GM10248 (cell line): ENCODE measurements at places on chromosomes 1 and 21.

DNA sequence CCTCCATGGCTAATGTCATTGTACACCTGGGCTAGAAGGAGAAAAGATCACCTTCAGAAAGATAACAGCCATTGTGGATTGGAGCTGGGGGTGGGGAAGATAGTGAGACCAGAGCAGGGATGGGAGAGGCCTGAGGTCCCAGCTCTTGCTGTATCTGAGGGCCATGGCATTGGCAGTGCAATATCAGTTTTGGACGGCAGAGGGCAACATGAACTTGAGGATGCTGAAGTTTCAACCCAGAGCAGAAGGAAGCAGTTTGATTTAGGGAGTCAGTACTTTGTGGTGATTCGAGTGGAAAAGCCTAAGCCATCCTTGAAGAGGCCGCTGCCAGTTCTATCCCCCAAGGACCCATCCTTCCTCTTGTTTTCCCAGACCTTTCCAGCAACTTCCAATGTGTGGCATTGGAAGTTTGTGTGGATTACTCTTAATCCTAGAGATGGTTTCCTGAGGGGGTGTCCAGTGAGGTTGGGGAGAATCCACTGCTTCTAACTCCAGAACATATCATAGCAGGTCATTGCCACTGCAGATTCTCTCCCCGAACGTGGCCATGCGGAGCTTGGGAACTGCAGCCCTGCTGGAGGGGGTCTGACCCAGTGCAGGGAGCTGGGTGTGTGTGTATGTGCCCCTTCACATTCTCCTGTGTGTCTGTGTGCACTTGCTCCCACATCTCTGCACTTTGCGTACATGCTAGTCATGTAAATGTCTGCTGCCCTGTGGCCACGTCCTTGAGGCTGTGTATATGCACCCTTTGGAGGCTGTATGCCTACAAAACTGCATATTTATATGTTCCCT is 24.1 kb downstream of the SLC26A9 start:
- DNase-seq, result peak; percentile 78

DNA sequence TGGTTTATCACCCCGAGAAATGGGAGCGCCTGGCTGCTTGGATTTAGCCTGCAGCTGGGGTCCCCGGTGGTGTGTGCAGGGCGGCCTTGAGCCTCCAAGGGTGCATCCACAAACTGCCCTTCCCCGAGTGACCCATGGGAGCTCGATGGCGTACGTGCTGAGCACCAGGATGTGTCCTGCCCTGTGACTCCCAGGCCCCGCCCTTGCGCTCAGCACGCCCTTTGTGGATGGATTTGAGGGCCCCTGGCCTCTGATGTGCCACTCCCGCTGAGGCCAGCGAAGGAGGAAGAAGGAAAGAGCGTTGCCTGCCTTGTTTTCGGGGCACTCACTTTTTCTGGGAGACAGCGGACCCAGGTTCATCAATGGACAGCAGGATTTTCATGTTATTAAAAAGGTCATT is 1.7 kb upstream of the TFF3 start:
- DNase-seq, result no peak

GRCh38 chr1:47624531-47624930 is 186.7 kb downstream of the FOXD2 start:
- no peak for DNase-seq

DNA sequence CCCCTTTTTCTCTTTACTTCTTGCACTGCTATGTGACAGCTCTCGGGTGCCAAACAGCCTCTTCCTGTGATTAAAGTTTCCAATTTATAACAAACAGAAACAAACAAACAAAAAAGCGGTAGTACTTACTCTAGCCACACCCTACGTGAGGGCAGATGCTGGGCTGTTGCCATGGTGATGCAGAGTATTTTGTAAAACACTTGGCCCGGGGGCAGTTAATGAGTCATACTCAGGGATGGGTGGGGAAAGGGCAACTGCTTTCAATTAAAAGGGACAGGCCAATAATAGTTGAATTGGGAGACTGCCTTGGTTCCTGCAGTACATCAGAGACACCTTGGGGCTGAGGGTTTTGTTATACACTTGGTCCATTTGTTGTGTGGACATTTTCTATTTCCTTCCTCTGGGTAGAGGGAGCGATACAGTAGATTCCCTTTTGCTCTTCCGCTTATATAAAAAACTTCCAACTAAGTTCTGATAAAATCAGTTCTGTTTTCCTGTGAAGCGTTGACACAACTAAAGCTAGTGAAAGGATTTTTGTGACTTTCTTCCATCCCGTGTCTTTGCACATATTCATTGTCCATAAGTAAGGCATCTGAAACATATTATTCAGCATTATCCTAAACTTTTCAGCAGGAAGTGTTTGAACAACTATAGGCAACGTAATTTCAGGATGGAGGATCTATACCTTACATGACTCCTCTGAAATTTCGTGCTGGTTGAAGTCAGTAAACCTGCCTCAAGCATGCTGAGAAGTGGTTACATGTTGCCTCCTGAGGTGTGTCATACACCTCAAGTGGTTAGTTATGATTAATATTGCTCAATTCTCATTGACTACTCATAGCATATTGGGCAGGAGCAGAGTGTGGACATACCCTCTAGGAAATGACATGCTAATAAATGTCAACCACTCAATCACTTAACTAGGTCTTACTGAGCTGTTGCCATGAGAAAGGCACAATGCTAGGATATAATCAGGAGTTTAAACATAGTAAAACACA is 36.7 kb upstream of the THEM4 start:
- DNase-seq, result peak; percentile 31

DNA sequence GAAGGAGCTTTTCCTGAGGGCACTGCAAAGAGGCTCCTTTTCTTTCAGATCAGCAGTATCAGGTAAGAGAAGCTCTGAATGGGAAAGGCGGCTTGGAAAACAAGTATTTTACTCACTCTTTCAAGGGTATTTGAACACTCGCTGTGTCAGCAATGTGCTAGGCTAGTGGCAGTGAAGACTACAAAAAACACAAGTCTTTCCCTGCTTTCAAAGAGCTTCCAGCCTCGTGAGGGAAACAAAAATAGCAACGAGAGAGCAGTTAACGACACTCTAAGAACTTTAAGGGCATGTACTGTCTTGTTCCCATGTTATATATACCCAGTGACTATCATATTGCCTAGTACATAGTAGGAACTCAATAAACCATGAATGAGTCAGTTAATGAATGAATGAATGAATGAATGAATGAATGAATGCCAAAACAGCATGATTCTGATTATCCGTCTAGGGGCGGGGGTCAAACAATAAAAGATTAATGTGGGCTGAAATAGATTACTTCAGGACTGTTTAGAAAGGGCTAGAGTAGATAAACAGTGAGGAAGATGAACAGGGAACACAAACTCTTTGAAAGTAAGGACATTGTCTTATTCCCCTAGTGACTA is 14.2 kb upstream of the MCOLN3 start:
- DNase-seq, result no peak

DNA sequence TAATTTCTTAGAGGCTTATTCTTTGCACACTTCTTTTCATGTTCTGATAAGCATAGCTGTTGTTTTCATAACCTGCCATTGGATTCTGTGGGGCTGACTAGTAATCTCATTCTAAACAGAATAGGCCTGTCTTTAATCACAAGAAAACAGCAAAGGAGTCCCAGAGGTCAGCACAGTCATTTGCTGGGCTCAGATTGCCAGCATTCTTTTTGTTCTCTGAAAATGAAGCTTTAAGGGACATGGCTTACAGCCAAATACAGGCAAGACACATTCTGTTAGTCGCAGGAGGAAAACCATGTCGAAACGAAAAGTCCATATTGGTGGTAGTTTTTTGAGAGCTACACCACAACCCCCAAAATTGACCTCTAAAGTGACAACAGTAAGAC is 75.0 kb downstream of the MRPS6 start:
- no peak for DNase-seq

GRCh38 chr1:85801520-85801919 is 93.3 kb upstream of the ZNHIT6 start:
- DNase-seq, result no peak

GRCh38 chr1:21916447-21917238 is 20.5 kb downstream of the HSPG2 start:
- DNase-seq, result no peak

GRCh38 chr1:118483245-118484006 is 298.4 kb upstream of the SPAG17 start:
- DNase-seq, result no peak

DNA sequence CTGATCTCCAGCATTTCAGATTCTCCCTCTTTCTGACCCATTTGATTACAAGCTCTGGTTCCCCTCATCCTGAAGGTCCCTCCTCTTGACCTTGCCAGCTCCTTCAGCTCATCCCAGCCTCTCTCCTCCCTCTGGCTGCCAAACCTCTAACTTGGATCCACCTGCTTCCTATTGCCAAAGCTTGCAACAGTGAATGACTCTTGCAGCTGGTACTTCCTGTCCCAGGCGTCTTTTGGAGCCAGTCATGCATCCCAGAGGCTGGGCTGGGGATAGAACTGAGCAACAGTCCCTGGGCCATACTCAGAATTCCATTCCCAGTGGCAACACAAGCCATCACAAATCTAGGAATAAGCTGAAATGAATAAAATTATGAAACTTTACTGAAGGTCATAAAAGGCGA is 27.7 kb upstream of the SPOCD1 start:
- no peak for DNase-seq
